ENCODE measurements at places on chromosomes 7 and 10.

DNA sequence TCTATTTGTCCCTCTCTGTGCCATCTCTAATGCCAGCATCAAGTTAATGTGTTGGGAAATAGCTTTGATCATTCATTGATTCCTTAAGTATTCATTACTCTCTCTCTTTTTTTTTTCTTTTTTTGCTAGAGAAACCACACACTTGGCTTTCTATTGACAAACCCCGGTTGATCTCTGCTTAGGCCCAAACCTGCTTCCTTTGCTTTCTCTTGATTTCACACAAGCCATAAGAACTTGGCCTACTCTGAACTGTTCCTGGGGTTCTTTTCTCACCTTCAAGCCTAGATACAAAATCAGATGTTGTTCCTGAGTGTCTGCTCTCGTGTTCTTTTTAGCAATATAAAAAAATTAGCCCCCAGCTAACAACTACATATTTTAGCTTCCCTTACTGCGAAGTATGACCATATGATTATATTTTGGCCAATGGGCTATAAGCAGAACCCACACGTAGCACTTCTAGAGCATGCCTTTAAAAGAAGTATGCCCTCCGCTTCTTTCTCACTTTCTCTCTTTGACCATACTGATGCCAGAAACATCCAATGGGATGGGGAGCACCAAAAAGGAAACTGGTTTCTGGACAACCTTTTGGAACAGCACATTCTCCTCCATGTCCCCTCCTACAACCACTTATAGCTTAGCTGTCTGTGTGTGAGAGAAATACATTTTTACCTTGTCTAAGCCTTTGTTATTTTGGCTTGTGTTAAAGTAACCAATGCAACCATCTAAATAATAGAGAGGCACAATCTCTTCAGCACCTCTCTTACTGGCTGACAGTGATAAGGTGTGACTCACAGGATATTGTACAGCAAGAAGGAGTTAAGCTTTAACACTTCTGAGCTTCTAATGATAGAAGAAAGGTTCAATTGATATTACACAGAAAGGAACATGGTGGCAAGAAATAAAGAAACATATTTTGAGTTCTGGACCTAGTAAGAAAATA, 96.6 kb upstream of the LRRN3 start:
- no peak for DNase-seq

DNA sequence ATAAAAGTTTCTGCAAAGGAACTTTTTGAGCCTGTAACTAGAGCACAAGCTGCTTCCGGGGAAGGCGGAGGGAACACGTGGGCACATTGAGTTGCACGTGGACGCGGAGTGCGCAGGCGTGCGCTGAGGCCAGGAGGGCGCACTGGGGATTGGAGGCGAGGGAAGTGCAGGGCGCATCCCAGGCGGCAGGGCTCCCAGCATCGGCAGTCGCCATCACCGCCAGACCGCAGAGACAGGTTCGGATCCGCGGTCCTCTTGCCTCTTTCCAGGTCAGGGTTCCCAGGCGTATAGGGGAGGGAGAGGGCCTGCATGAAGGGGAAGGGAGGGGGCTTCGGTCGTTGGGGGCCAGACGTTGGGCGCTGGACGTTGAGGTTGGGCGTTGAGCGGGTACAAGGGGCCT, at the start of gene TDRD1:
TSS of gene TDRD1 (plus strand) at position 206 of the 400 bp plus-strand sequence. CDS start 8,479 bp downstream, outside the sequence.
- DNase-seq: no peak

GRCh38 chr7:118026791-118027190, 153.6 kb upstream of the CTTNBP2 start:
- no peak for DNase-seq

DNA sequence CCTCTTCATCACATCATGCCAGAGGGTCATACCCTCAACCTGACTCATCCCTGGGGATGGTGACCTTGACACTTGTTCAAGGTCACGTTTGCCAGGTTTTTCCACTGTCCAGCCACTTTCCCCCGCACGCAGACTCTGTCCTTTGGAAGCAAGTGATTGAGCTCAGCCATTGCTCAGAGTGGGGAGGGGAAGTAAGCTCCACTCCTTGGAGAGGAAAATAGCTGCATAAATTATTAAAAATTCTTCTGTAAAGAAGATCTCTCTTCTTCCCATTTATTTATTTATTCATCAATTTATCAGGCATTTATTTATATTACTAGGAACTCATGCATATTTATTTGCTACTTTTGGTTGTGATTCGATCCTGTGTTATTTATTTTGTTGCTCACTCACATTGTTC, 88.0 kb downstream of the GLRX3 start:
- no peak for DNase-seq

DNA sequence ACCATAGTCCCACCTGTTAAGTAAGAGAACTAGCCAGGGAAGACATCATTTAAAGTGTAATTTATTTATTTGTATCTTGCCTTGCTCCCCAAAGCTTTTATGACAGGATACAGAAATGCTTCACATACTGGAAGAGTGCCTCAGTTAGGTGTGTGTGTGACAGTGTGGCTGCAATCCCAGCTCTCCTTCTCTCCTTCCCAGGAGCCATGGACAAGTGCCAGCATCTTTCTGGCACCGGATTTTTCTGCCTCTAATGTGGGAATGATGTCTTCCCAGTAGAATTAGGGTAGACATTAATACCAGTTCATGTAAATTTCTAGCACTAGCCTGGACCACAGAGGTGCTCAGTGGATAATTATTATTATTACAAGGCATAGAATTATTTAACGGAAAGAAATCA, 30.3 kb upstream of the ATXN7L1 start:
- no peak for DNase-seq

DNA sequence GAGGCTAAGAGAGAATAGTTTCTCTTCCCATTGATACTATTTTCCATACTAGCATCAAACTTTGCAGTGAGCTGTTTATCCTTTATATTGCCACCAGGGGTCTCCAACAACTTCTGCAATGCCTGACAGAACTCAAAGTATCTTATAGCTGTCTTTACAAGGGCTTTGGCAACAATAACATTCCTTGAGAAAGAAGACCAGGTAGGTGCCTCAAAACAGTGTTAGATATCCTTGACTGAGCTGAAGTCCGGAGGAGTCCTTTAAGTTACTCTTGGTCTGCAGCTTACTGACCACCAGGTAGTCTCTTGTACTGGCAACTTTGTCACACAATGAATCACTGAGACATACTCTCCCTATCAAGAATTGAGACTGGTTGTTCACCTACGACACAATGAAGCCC, 30.0 kb upstream of the TES start:
- no peak for DNase-seq

- no peak for DNase-seq
These were observed 70.1 kb downstream of the GLRX3 start for GRCh38 chr10:130206216-130206737.

DNA sequence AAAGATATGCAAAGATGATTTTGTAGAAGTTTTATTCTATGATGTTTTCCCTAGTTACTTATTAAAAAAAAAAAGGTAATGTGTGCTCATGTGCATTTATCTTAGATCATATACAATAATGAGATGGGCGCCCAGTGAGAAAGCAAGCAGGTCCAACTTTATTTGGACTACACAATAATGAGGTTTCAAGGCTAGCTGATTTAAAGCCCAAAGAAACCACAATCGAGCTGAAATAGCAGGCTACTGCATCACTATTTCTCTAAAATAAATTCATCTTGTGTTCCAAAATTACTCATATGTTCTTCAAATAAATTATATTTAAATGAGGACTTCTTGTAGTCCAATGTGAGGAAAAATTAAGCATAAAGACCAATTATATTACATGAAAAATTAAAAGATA, 110.1 kb downstream of the JMJD1C start:
- DNase-seq: no peak

GRCh38 chr10:68668972-68669371, 52.1 kb upstream of the CCAR1 start:
- DNase-seq: no peak

DNA sequence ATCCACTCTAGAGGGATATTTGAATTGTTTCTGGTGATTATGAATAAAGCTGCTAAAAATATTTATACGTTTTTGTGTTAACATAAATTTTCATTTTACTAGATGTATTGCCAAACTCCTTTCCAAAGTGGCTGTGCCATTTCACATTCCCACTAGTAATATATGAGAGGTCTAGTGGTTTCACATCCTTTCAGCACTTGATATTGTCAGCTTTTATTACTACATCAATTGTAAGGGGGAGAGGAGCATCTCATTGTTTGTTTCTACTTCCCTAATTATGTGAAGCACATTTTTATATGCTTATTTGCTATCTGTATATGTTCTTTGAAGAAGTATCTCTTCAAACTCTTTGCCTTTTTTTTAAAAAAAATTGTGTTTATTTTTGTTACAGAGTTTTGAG, 184.5 kb downstream of the ADK start:
- no peak for DNase-seq

DNA sequence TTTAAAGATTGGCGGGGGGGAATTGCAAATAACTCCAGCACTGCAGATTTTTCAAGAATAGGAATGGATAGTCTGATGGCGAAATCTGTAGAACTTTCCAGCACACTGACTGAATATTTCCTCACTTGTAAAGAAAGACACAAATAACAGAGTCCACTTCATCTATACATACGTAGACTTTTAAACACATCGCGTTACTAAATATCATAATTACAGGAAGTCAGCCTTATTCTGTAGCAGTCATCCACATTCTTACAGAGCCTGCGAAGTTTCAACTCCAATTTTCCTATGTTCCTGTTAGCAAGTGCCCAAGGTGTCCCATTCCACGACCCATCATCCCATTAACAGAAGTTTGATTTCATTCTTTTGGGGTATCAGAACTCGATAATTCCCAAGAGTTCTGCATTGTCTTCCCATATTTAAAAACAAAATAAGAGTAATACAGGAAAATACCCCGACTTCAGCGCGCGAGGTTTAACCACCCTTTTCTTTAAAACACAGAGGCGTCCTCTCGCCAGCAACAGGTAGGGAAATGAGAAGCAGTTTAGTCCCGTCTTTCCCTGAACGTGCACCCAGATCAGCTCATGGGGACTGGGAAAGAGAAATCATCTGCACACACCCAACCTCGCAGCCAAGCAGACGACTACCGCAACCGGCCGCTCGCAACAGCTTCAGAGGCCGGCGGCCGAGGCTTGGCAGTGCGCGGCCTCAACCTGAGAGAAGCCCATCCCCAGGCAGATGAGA, 880 bp downstream of the HERC4 start:
- no peak for DNase-seq

DNA sequence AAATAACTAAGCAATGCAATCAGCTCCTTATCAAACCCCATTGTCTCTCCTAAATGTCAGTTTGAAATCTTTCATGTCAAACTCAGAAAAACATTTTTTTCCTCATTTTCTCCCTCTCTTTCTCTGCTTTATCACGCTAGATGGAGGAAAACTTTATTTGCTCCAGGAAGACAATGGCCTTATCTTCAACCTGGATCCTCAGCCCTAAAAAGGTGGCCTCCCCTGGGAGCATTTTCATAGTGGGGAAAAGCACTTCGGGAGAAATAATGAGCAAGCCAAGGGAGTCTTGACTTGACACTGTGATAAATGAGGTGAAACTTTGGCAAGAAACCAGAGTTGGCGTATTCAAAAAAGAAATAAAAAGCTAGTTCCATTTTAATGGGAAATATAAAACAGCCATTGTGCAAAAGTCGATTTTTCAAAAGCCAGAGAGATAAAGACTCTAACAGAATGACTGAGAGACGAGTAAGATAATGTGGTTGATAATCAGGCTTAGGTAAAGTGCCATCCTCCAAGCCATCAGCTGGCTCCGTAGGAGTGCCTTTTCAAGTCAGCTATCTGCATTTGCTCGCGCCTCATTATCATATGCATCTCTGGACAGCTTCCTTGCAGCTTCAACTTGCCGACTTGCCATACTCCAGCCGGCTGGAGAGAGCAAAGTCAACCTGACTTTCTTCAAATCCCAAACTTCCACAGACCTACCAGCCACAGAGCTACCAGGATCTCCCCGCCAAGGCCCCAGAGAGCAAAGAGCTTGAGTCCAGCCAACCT, 19.9 kb downstream of the HABP2 start:
- no peak for DNase-seq

DNA sequence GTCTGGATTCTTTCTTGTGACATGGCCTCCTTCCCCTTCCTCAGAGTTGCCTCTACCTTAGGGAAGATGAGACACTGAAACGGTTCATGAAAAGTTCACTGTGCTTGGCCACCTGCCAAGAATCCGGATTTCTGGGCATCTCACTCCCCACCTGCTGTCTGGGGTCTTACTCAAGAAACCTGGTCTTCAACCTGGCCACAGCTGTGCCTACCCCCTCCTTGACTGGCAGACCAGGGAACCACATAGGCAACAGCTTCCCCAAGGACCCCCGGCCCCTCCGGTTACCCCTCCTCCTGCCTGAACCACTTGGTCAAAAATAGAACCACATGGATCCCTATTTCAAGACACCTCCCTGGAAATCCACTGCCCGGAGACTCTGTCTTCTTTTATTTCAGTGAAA, 58.7 kb upstream of the NANOS1 start:
- DNase-seq: no peak

DNA sequence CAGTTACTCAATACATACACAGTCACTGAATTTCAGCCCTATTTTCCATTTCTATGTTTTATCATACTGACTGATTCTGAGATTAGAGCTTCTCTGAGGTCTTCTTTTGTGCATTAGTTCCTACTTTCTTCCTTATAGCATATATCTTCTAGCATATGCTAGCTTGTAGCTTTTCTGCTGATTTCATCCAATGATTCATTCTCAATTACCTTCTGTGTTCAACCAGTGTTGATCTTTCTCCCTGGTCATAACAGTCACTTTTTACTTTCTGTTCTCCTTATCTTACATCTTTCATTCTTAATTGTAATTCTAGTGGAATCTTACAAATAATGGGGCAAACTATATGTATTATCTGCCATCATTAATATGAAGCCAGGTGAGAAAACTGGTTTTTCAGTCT, 159.5 kb upstream of the HGF start:
- DNase-seq: no peak

GRCh38 chr7:158006841-158007696, 580.6 kb downstream of the PTPRN2 start:
- DNase-seq: no peak

- DNase-seq: no peak
These were observed 12.4 kb downstream of the CBX3 start for GRCh38 chr7:26213807-26214515.

DNA sequence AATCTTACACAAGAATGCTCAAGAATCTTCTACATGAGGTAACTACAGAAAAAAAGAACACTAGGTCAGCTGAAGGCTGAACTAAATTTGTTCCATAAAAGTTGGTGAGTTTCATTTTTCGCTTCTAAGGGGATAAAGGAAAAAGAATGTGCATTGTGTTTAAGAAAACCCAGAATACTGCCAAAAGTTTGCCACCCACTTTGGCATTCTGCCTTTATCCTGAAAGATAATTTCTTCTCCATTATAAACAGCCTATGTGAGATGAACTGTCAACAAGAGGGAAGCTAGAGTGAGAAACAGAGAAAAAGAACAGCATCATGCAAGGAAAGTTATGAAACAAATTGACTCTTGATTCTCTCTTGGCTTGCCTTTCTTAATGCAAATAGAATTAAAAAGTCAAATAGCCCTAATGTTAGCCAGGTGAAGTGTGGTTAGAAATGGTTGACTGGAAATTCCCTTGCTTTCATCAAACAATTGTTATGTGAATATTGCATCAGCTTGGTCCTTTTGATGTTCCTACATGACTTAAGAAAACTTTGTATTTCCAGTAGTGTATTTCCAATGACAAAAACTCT, 25.8 kb downstream of the STEAP1 start:
- no peak for DNase-seq
